ENCODE measurements at places on chromosomes 11 and 22.

DNA sequence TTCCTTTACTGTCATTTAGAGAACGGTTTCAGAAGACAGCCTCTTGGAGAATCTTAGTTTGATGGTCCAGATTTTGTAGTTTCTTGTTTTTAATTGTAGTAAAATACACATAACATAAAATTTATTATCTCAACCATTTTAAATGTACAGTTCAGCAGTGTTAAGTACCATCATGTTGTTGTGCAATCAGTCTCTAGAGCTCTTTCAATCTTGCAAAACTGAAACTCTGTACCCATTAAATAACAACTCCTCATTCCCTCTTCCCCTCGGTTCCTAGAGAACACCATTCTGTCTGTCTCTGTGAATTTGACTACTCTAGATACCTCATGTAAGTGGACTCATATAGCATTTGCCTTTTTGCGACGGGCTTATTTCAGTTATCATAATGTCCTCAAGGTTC lies 69.8 kb downstream of the GRIK4 start:
- DNase-seq: no peak

GRCh38 chr11:1076061-1076665 lies 1.5 kb downstream of the MUC2 start:
- no peak for DNase-seq

- no peak for DNase-seq
Measured at GRCh38 chr22:45296628-45297297, 12.0 kb downstream of the UPK3A start.

GRCh38 chr11:36492724-36493304 lies 17.3 kb downstream of the TRAF6 start:
- DNase-seq: no peak

DNA sequence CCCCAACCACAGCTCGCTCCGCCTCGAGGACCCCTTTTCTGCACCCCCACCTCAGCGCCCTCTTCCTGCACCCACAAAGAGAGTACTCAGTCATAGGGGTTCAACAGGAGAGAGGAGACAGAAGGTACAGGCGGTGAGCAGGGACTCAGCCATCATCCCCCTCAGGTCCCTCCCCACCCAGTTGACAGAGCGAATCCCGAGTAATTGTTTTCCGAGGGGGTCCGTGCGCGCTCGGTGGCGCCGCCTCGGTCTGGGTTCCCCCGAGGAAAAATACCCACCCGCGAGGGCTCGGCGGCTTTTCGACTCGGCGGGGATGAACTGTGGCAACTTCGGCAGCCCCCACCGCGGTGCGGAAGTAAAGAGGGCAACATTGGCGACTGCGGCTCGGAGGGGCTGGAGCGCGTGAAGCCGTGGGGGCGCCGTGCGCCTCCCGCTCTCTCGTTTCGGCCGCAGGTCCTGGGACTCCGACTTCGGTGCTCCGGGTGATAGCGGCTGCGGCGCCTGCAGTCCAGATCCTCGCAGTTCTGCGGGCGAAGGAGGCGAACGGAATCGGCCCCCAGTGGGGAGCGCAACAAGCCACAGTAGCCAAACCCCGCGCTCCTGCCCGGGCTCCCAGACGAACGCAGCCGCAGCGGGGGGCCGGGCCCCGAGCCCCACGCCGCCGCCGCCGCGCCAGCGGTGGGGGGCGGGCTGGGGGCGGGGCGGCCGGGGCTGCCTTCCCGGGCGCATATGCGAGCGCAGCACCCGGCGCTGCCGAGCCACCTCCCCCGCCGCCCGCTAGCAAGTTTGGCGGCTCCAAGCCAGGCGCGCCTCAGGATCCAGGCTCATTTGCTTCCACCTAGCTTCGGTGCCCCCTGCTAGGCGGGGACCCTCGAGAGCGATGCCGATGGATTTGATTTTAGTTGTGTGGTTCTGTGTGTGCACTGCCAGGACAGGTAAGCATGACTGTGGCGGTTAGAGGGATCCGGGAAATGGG lies at the start of gene NELL1:
Gene NELL1 (plus strand): TSS at position 743 of the 976 bp plus-strand sequence.
- DNase-seq: no peak

DNA sequence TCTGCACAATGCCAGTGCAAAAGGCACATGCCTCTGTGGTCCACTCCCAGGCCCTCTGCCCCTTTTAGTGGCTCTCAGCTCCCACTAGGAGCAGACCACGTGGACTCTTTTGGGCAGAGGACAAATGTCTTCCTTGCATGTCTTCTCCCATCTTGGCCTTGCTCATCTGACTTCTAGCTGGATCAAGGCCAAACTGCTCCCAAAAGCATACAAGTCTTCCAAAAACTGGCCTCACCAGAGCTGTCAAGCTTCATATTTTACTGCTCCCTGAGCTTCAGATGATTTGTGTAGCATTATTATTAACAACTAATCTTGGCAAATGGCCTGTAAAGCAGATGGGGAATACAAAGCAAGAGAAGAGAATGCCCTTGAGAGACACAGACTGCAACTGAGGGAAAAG lies 6.9 kb downstream of the SMPD1 start:
- no peak for DNase-seq

DNA sequence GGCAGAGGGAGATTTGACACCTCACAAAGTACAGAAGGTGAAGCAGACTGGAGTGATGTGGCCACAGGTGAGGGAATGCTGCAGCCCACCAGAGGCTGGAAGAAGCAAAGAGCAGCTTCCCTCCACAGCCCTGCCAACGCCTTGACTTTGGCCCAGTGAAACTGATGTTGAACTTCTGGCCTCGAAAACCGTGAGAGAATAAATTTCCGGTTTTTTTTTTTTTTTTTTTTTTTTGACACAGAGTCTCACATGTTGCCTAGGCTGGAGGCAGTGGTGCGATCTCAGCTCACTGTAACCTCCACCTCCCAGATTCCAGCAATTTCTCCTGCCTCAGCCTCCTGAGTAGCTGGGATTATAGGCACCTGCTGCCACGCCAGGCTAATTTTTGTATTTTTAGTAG lies 8.7 kb downstream of the KMT5B start:
- DNase-seq: no peak

DNA sequence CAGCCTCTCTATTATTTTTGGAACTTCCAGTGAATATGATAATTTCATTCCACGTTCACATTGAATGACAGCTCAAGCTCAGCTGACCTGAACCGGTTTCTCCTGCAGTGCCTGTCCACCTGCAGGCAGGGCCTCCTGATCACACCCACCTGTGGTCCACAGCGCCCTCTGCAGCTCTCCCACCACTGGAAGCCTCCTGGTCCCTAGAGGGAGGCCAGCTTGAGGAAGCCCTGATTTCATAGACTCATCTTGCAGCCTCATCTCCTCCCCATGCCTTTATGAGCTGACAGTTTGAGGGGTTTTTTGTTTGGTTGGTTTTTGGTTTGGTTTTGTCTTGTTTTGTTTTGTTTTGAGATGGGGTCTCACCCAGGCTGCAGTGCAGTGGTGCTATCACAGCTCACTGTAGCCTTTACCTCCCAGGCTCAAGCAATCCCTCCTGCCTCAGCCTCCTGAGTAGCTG lies 29.9 kb upstream of the MALAT1 start:
- DNase-seq: no peak

GRCh38 chr11:64723117-64723906 lies at the start of gene NRXN2:
Gene NRXN2 (minus strand): TSS chr11:64723197. CDS start chr11:64713699, 9,498 bp downstream.
- DNase-seq: peak; percentile 79

DNA sequence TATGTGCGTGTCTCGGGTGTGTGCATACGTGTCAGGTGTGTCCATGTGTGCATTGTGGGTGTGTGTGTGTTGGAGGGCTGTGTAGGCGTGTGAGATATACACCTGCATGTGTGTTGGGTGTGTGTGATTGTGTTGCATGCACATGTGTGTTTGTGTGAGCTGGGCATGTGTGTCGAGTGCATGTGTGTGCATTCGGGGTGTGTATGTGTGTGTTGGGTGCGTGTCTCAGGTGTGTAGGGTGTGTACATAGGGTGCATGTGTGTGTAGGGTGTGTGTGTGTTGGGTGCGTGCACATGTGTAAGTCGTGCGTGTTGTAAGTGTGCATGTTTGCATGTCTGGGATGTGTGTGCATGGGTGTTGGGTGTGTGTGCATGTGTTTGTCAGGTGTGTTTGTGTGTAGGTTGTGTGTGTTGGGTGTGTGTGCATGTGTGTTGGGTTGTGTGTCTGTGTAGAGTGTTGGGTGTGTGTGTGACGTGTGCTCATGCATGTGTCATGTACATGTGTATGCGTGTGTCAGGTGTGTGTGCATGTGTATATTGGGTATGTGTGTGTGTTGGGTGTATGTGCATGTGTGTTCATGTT lies 4.1 kb downstream of the MUC6 start:
- DNase-seq: no peak

DNA sequence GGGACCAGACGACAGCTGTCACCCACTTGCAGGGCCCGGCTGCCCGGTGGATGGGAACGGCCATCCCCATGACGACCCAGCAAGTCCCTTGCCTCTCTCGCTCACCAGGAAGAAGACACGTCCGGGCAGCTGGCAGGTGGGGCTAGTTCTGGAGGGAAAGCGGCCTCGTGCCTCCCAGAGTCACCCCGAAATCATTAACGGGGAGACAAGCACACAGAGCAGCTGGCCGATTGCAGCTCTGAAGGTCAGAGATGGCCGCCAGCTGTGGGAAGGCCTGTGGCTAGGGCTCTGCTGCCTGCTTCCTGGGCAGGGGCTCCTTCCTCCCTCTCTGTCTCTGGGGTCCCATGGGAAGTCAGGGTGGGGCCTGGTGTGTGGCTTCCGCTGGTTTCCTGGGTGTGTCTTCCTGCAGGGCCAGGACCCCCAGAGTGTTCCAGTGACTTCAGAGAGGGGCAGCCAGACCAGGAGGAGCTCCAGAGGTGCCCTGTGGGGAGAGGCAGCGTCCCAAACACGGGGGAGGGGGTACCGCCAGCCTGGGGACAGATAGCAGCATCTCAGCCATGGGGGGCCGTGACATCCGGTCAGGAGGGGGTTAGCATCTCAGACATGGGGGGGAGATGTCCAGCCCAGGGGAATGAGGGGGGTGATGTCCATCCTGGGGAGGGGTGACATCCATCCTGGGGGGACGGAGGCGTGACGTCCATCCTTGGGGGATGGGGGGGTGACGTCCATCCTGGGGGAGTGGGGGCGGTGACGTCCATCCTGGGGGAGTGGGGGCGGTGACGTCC lies 114.9 kb downstream of the KCNQ1 start:
- no peak for DNase-seq

GRCh38 chr11:128595221-128595620 lies 7.9 kb upstream of the ETS1 start:
- DNase-seq: no peak

DNA sequence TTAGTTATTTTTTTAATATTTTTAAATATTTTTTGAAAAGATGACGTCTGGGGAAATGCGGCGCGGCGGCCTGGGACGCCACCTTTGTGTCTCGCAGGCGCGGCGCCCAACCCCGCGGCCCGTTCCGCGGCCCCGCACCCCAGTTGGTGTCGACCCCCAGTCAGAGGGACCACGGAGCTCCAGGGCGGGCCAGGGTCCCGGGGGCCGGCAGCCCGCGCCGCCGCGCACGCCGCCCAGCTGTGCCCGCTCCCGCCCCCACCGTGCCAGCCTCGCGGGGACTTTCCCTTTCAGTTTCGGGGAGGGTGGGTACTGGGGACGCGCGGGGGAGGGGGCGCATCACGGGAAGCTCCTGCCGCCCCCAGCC lies 1.6 kb downstream of the CCND1 start:
- no peak for DNase-seq

GRCh38 chr11:94472916-94473799 lies 20.5 kb downstream of the MRE11 start:
- DNase-seq: no peak

DNA sequence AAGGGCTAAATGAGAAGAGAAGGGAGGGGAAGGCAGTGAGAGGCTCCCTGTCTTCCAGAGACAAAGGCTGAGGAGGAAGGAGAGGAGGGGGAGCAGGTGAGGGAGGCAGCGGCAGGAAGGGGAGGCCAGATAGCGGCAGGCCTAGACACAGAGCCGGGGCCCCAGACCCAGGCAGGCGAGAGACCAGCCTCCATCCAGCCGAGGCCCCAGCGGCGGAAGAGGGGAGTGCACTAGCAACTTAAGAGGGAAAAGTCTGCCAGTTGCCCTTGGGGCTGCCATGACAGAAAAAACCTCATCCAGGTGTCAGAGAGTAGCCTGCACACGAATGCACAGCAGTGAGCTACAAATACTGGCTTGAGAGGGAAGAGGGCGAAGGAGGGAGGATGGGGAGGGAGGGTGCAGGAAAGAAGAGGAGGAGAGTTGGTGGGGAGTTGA lies 46.7 kb downstream of the IGLL1 start:
- DNase-seq: peak; percentile 18

GRCh38 chr11:115144914-115145313 lies 359.3 kb downstream of the CADM1 start:
- DNase-seq: no peak

GRCh38 chr11:118168751-118169150 lies 7.7 kb downstream of the SCN2B start:
- DNase-seq: no peak

GRCh38 chr11:94131718-94132115 lies 3.1 kb downstream of the PANX1 start:
- DNase-seq: no peak

- DNase-seq: no peak
Measured at GRCh38 chr11:2175659-2176058, 4.0 kb upstream of the TH start.

- no peak for DNase-seq
Measured at GRCh38 chr22:50105208-50106100, 15.6 kb downstream of the MOV10L1 start.

DNA sequence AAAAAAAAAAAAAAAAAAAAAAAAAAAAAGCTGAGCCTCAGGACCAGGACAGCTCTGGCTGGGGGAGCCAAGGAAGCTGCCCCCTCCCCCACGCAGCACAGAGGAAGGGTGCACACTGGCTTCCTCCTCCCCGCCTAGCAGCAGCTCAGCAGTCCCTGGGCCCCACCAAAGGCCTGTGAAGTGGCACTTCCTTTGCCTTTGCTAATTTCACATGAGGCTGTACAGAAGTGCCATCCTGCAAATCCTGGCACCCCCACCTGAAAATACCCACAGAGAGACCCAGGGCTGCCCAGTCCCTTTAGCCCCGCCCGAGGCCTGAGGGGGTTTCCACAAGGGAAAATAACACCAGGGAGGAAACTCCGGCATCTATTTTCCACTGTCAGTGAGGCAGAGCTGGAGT lies 3.9 kb downstream of the RHOG start:
- no peak for DNase-seq

DNA sequence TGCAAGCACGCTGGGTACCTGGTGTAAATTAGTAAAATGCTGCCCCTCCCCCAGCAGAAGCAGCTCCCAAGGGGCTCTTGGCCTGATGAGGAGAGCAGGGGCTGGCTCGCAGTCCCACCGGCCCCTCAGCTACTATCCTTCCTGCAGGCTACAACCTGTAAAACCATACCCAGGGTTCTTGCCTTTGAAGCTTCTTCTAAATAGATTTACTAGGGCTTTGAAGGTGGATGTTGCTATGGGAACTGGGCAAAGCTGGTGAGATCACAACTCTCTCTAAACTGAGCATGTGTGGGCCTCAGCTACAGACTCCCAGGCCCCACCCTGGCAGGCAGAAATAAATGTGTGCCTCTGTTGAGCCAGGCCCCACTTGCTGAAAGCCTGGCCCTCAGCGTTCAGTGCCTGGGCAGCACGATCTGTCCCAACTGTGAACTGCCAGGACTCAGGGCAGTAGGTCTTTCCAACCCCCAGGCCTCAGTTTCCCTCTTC lies 18.5 kb downstream of the CD5 start:
- DNase-seq: no peak

DNA sequence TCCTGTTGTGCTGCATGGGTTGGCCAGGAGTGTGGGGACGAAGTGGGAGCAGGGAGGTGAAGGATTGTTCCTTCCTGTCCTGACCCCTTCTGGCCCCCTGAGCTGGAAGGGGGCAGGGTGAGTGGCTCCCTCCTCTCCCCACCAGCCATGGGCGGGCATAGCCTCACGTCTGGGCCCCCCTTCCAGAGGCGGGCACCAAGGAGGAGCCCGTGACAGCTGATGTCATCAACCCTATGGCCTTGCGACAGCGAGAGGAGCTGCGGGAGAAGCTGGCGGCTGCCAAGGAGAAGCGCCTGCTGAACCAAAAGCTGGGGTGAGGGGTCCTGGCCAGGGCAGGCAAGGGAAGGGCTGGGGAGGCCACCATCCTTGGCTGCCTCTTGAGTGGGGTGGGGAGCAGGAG lies 3.4 kb downstream of the SART1 start:
- DNase-seq: no peak

Data from stimulated activated CD4-positive, alpha-beta T cell treated with anti-CD3 and anti-CD28 coated beads, Interleukin-15, amount 100 ng/mL, for 1 hour (primary cell).